ENCODE measurements at places on chromosomes 1 and 21. TPM values are rescaled to one million over a fixed set of nuclear protein-coding genes. Genes with fewer than 3 reads are reported as not detected.

Gene DNAJC6
- total RNA-seq: 5.4 TPM

Gene NGF
- total RNA-seq: not detected

Gene CLDN17
- not detected for total RNA-seq

- H3K27me3 ChIP-seq: peaks cover 18% of the 10 kb centered on the region
- no peak overlapping the region for H3K27ac ChIP-seq
- DNase-seq: no peak
- H3K4me3 ChIP-seq: no peak overlapping the region
Measured at GRCh38 chr1:13838236-13838635, 138.2 kb downstream of the PRDM2 start.

GRCh38 chr1:96683931-96684330 is 37.7 kb upstream of the PTBP2 start:
- no peaks in the 10 kb centered on the region for H3K27me3 ChIP-seq
- no peak overlapping the region for H3K27ac ChIP-seq
- DNase-seq: no peak
- no peaks in the 10 kb centered on the region for H3K36me3 ChIP-seq
- H3K4me1 ChIP-seq: no peaks in the 10 kb centered on the region
- no peak overlapping the region for H3K4me3 ChIP-seq

GRCh38 chr1:53478502-53478818 is 19.3 kb downstream of the DMRTB1 start:
- no peaks in the 10 kb centered on the region for H3K4me1 ChIP-seq
- no peaks in the 10 kb centered on the region for H3K36me3 ChIP-seq
- no peak overlapping the region for H3K4me3 ChIP-seq
- no peak for DNase-seq

- DNase-seq: peak; percentile 14
- peaks cover 21% of the 10 kb centered on the region for H3K4me1 ChIP-seq
- H3K27me3 ChIP-seq: peaks cover 83% of the 10 kb centered on the region
- H3K27ac ChIP-seq: no peak overlapping the region
- H3K4me3 ChIP-seq: no peak overlapping the region
- H3K36me3 ChIP-seq: no peaks in the 10 kb centered on the region
Measured at GRCh38 chr21:36706951-36707762, 8.2 kb downstream of the SIM2 start.

- peaks cover 19% of the 10 kb centered on the region for H3K4me1 ChIP-seq
- no peak overlapping the region for H3K27ac ChIP-seq
- no peaks in the 10 kb centered on the region for H3K27me3 ChIP-seq
- no peaks in the 10 kb centered on the region for H3K36me3 ChIP-seq
- H3K4me3 ChIP-seq: no peak overlapping the region
Measured at GRCh38 chr1:65054481-65054880, 88.1 kb upstream of the JAK1 start.

DNA sequence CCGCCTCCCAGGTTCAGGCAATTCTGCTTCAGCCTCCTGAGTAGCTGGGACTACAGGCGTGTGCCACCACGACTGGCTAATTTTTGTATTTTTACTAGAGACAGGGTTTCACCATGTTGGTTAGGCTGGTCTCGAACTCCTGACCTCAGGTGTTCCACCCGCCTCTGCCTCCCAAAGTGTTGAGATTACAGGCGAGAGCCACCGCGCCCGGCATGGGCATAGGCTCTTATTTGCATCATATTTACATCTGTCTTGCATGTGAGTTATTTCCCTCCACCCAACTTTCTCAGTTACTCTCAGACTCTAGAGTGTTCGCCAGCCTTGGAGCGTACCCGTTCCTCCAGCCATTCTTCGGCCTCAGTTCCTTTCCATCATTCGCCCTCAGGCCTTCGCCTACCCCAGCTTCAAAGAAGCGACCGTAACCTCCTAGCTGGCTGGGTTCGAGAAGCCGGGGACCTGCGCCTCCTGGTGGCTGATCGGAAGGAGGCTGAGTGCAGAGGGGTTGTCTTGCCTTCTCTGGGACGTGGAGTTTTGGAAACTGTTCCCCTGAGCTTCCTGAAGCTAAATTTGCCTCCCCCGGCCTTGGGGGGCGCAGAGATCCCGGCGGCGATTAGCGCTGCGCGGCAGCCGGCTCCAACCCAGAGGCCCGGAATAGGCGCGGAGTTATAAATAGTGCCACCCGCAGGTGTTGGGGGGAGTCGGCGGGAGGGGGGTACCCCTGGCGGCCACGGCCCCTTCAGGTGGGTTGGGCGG is 3.6 kb upstream of the ZBTB7B start:
- H3K4me3 ChIP-seq: peak overlapping the region; percentile 72
- DNase-seq: peak; percentile 76
- H3K27me3 ChIP-seq: no peaks in the 10 kb centered on the region
- peaks cover 8% of the 10 kb centered on the region for H3K36me3 ChIP-seq
- H3K27ac ChIP-seq: peak overlapping the region; percentile 85
